ENCODE measurements at places on chromosomes 1 and 21.

DNA sequence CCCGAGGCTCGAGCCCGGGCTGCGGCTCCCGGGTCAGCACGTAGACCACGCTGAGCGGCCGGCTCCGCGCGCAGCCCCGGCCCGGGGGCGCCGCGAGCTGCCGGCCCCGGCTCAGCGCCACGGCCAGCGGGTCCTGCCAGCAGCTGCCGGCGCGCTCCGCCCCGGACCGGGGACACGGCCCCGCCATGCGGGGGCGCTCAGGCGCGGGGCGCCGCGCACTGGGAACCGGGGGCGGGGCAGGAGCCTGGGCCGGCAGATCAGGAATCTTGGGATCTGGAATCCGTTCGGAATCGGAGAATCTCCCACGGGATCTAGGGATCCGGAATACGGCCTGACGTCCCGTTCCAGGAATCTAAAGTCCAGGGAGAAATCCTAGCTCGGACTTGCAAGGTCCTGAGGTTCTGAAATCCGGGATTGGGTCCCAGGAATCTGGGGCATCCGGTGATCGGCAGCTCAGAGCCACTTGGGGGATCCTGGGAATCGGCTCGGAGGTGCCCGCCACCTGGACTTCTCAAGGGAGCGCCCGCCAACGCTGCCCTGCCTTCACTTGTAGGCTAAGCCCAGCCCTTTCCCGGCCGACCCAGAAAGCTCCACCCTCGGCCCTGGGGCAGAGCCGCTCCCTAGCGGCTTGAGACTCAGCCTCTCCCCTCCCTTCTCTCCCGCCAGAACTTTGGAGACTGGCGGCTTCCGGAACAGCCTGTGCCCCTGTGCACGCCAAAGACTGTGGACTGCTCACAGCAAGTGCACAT, at the start of gene MAP3K6:
MAP3K6 (minus strand) TSS at position 551 of the 749 bp plus-strand sequence; CDS start at position 187, 364 bp downstream.
- peak; percentile 42 for DNase-seq

DNA sequence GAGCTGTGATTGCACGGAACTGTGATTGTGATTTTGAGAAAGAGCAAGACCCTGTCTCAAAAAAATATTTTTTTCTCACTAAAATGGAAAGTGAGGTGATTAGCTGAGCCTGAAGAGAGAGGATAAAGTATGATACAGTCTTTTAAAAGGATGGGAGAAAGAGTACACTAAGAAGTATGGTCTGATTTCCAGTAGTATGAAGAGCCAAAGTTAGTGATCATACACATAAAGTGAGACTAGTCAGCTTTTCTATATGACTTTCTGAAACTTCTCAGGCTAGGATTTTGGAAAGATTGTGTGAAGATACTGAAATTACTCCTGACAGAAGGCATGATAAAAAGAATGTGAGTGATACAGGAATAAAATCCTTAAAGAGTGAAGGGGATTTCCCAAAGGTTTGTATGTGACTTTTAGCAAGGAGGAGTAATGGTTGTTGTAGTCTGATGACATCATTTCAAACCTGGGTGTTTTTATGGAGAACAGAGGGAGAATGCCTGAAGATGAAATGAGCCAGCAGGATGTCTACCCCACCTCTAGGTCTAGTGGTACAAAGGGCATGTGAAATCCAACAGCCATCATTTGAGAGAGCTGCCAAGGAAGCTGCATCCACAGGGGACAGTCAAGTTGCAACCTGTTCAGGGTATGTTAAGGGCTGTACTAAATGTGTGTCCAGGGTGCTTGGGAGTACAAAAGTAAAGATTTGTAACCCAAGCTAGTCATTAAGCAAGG, 157.7 kb downstream of the PIK3R3 start:
- no peak for DNase-seq

DNA sequence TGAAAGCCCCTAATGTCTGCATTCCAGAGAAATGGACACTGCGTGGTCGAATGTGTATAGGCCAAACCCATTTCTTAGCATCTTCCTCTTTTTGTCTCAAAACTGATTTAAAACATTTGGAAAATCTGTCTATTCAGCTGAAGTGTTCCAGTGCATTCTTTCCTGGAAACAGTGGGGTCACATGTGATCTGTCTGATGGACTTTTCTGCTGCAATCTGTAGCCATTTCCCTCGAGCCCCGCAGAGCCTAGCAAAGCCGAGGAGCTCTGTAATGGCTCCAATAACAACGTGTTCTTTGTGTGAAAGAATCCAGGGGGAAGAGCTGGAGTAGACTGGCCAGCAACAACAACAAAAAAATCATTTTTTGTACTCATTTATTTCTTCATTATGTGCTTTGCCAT, 329.3 kb downstream of the BARHL2 start:
- no peak for DNase-seq

DNA sequence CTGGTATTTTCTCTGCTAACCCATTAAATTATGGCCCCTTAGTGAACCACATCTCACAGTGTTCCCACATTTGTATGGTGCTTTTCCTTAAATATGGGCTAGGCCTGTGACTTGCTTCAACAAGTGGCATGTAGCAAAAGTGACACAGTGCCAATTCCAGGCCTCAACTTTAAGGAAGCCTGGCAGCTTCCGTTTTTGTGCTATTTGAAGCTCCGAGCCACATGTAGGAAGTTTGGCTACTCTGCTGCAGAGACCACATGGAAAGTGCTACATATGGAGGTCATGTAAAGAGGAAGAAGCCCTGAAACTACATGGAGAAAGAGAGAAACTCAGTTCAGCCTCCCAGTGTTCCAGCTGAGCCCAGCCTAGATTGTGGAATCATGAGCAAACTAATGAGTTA, 28.5 kb upstream of the DR1 start:
- no peak for DNase-seq

DNA sequence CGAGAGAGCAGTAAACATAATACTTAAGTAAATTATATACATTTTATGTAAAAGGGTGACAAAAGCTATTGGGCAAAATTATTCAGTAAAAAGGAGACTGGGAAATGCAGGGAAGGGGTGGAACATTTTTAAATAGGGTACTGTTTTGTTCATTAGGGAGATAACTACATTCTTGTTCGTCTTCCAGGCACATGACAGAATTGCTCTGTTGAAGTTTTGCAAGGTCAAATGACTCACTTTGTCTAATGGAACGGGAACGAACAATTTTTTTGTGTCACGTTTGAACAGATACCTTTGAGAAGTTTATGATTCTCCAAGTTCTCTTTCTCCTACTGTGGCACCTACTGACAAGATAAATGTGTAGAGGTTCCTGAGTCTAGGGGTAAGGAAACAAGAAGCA, 382.3 kb upstream of the ZRANB2 start:
- DNase-seq, result no peak

- no peak for DNase-seq
These were observed 72.1 kb downstream of the SYT14 start for GRCh38 chr1:210010161-210010560.

DNA sequence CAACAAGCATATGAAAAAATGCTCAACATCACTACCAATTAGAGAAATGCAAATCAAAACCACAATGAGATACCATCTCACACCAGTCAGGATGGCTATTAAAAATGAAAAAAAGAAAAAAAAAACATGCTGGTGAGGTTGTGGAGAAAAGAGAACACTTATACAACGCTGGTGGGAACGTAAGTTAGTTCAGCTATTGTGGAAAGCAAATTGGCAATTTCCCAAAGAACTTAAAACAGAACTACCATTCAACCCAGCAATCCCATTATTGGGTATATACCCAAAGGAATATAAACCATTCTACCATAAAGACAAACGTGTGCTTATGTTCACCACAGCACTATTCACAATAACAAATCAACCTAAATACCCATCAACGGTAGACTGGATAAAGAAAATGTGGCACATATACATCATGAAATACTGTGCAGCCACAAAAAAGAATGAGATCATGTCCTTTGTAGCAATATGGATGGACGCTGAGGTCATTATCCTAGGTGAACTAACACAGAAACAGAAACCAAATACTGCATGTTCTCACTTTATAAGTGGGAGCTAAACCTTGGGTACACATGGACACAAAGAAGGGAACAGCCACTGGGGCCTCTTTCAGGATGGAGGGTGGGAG, 49.5 kb downstream of the LYST start:
- DNase-seq, result no peak

DNA sequence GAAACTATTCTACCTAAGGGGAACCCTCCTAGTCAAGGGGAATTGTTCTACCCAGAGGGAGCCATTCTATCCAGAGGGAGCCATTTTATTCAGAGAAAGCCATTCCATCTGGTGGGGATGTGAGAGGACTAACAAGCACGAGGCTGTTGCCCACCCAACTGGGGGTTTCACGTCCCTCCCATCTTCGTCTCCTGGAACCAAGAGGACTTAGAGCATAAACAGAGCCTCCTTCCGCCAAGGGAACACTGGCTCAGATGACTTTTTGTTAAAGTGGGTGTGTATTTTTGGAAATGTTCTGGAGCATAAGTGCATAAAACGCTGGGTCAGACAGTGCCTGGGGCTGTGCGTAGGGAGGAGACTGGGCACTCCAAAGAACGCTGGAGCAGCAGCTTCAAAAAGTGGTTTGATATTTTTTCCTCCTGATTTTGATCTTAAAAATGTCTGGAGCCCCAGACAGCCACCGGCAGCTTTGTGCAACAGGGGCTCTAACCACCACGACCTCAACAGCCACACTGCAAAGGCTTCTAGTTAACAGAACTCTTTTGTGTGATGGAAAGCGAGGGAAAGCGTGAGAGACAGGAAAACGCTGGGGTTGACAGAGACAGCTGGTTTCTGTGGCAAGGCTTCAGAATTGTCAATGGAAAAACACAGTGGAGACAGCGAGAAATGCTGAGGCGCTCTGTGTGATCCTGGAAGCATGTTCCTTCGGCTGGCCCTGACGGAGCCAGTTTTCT, 363.6 kb upstream of the CAMK1G start:
- no peak for DNase-seq
